PC-9 (cell line): ENCODE measurements at places on chromosomes 5 and 9.

GRCh38 chr9:117869287-117869686 is 165.1 kb downstream of the TLR4 start:
- H3K27me3 ChIP-seq: 0 out of 2 replicates have a peak, but pooled peaks cover 3% of the 10 kb centered on the region
- no peaks in the 10 kb centered on the region for H3K4me1 ChIP-seq
- no peaks in the 10 kb centered on the region for H3K36me3 ChIP-seq
- no peak overlapping the region for H3K27ac ChIP-seq
- no peak for DNase-seq

DNA sequence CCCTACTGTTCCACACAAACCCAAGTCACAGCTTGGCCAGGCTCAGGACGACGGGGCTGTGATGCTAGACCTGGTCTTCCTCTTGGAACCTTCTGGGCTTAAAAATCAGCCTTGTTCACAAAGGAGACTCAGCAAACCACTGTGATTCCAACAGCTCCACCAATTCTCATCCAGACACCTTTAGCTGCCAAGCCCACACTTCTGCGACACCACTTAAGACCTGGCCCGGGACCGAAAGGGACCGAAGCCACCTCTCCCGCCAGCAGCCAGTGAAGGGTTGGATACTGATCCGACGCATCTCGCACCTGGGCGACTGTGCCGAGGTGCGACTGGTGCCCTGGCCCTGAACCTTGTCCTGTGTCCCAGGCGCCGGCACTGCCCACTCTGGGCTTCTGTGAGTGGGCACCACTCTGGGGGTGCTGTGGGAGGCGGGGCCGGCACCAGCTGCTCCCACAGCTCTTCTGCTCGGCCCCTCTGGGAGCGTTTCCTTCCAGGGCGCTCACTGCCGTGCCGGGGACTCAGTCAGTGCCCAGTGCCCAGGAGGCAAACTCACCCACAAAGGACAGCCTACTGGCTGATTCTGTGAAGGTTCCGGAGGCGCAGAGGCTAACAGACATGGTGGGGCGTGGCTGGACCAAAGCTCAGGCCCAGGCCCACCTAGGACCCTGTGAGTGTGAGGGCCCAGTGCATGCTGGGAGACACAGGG is 50.9 kb downstream of the EXD3 start:
- no peaks in the 10 kb centered on the region for H3K36me3 ChIP-seq
- H3K27me3 ChIP-seq: no peaks in the 10 kb centered on the region
- no peak overlapping the region for H3K4me3 ChIP-seq
- no peak overlapping the region for H3K27ac ChIP-seq
- no peaks in the 10 kb centered on the region for H3K4me1 ChIP-seq
- no peak for DNase-seq

DNA sequence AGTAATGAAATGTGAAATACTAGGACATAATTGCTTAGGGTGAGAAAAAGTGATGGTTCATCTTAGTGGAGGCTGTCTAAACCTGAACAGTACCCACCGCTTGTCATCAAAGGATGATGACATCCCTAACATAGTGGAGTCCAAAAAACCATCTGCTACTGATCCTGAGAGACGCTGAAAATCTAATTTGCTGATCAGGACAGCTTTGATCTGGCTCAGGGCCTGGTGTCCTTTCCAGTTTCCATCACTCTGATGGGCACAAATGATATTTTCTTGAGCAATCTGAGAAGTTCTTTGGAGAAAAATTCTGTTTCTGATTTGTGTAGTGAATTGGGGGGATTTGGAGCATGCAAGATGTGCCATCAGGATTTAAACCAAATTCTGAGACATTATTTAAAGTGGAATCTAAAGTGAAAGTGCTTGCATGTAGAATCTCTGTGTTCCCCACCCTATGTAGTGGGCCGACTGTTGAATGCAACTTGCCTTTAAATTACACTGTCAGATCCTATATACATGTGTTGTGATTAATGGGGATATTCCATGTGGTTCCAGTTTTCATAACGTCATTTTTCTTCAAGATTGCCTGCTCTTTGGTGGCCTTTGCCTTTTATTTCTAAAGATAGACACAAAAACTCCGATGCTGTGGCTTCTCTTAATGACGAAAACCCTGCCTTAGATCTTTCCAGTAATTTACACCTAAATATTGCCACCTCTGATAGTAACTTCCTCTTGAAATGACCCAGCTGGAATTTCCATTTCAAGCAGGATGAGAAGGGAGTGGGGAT is 213.2 kb downstream of the PCSK5 start:
- H3K4me3 ChIP-seq: no peak overlapping the region
- no peak overlapping the region for H3K27ac ChIP-seq
- DNase-seq: no peak
- H3K4me1 ChIP-seq: no peaks in the 10 kb centered on the region
- no peaks in the 10 kb centered on the region for H3K27me3 ChIP-seq

DNA sequence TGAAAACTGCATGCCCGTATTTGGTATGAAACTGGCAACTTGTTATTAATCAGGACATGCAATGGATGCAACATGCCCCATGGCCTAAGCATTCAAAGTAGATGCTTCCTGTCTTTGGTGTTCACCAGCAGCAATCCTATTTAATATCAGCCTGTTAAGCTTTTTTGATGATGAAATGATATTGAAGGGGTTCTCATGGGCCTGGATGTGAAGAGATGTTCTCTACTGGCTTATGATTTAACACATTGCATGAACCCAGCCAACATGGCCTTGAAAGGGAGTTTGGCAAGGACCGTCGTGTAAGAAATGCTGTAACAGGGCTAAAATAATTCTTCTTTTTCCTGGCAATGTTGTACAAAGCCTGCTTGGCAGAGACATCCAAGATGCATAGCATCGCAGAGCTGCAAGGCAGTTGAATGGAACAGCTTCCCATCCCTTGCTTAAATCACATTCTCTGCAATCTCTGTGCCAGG is 111.2 kb downstream of the SMARCA2 start:
- no peaks in the 10 kb centered on the region for H3K4me1 ChIP-seq
- no peak overlapping the region for H3K27ac ChIP-seq
- no peaks in the 10 kb centered on the region for H3K27me3 ChIP-seq
- DNase-seq: no peak

GRCh38 chr5:1172670-1173404 is 28.6 kb upstream of the SLC6A19 start:
- no peaks in the 10 kb centered on the region for H3K36me3 ChIP-seq
- no peak overlapping the region for H3K4me3 ChIP-seq
- no peaks in the 10 kb centered on the region for H3K4me1 ChIP-seq
- DNase-seq: no peak

GRCh38 chr5:39767916-39768315 is 343.1 kb upstream of the DAB2 start:
- H3K36me3 ChIP-seq: no peaks in the 10 kb centered on the region
- no peak for DNase-seq
- no peak overlapping the region for H3K4me3 ChIP-seq
- no peak overlapping the region for H3K27ac ChIP-seq

GRCh38 chr5:125654392-125654791 is 768.8 kb upstream of the GRAMD2B start:
- no peak overlapping the region for H3K27ac ChIP-seq
- H3K27me3 ChIP-seq: no peaks in the 10 kb centered on the region
- H3K36me3 ChIP-seq: no peaks in the 10 kb centered on the region

- H3K4me3 ChIP-seq: no peak overlapping the region
- H3K27me3 ChIP-seq: no peaks in the 10 kb centered on the region
- H3K27ac ChIP-seq: no peak overlapping the region
- DNase-seq: no peak
- no peaks in the 10 kb centered on the region for H3K4me1 ChIP-seq
These were observed 47.4 kb upstream of the ATG10 start for GRCh38 chr5:81924442-81924841.

DNA sequence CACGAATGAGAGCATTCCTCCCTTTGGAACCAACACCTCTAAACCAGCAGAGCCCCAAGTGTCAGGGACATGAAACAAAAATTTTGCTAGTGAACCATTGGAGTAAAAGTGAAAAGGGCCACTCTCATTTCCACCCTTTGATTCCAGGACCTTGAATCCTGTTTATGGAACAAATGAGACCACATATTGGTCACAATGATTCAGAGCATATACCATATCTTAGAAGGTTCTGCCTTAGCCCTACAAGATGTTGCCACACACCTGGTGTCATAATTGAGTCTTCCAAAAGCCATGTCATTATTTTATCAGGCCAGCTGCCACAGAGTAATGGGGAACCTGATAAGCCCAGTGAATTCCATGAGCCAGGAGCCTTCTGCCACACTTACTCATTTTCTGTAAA is 66.3 kb upstream of the ZBTB43 start:
- no peak overlapping the region for H3K27ac ChIP-seq
- H3K4me3 ChIP-seq: no peak overlapping the region
- H3K27me3 ChIP-seq: peaks cover 61% of the 10 kb centered on the region

- H3K4me1 ChIP-seq: no peaks in the 10 kb centered on the region
- no peak overlapping the region for H3K4me3 ChIP-seq
- no peaks in the 10 kb centered on the region for H3K36me3 ChIP-seq
- no peaks in the 10 kb centered on the region for H3K27me3 ChIP-seq
These were observed 226.0 kb upstream of the C9orf72 start for GRCh38 chr9:27799326-27799725.

DNA sequence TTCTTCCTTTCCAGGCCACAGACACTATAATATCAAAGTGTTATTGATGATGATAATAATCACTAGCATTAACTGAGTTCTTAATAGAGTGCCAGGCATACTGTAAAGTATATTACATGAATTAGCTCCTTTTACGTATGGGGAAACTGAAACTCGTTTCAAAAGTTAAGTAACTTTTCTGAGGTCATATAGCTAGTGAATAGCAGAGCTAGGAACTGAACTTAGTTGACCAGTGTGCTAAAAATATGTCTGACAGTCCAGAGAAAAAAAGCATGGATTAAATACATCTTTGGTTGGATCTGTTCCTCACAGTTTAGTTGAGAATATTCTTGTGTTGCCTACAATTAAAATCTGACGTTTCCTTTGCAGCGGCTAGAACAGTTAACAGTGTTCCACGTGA is 18.4 kb upstream of the CATSPER3 start:
- no peak overlapping the region for H3K27ac ChIP-seq
- H3K4me1 ChIP-seq: no peaks in the 10 kb centered on the region
- no peaks in the 10 kb centered on the region for H3K36me3 ChIP-seq
- no peak overlapping the region for H3K4me3 ChIP-seq
- no peak for DNase-seq

DNA sequence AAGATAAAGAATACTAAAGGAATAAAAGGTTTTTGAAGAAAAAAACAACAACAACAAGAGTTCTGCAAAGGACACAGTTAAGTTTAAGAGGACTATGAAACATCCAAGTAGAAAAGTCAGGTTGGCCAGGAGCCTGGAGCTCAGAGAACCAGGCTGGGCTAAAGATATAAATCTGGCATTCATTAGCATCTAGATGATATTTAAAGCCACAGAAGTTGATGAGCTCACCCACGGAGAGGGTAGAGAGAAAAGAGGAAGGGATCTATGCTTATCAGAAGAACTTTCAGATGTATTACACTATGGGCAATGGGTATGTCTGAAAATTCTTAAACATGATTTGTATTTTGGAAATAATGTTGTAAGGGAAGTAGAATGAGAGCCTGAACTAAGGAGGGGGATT is 9.9 kb downstream of the MIER3 start:
- H3K4me3 ChIP-seq: no peak overlapping the region
- H3K27me3 ChIP-seq: no peaks in the 10 kb centered on the region
- H3K36me3 ChIP-seq: peaks cover 39% of the 10 kb centered on the region
- no peaks in the 10 kb centered on the region for H3K4me1 ChIP-seq

DNA sequence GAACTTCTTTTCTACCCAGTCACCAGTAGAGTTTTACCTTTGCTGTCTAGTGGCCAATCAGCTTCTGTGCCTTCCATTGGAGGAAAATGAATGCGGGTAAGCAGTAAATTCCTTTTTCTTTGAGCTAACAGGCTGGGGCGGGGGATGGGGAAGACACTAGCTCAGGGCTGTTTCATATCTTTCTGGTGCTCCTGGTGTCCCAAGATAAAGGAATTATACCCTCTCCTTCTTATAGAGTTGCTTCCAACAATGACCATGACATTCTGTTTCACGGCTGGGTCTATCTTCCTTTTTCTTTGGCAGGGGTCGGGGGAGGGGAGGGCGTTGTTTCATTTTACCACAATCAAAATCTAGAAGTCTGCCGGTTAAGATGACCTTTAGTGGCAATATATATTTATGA is 51.2 kb upstream of the RPS23 start:
- no peak overlapping the region for H3K27ac ChIP-seq
- H3K4me3 ChIP-seq: no peak overlapping the region
- H3K4me1 ChIP-seq: no peaks in the 10 kb centered on the region
- no peaks in the 10 kb centered on the region for H3K36me3 ChIP-seq

DNA sequence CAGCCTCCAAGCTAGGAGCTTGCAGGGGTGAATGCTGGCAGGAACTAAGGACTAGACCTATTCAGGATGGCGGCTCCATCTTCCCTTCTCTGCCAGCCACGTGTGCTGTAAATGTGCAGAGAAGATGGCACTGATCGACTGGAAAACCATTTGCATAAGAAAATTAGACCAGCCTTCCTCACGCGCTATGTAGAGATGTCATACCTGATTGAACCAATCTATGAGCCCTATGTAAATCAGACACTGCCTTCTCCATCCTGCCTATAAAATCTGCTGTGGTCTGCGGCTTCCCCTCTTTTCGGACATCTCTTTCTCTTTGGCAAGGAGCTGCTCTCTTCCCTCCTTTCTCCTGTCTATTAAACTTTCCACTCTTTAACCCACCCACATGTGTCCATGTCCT is 91.6 kb downstream of the NPR3 start:
- no peaks in the 10 kb centered on the region for H3K36me3 ChIP-seq
- no peak overlapping the region for H3K27ac ChIP-seq
- peaks cover 11% of the 10 kb centered on the region for H3K4me1 ChIP-seq
- no peak overlapping the region for H3K4me3 ChIP-seq
- H3K27me3 ChIP-seq: peaks cover 18% of the 10 kb centered on the region

DNA sequence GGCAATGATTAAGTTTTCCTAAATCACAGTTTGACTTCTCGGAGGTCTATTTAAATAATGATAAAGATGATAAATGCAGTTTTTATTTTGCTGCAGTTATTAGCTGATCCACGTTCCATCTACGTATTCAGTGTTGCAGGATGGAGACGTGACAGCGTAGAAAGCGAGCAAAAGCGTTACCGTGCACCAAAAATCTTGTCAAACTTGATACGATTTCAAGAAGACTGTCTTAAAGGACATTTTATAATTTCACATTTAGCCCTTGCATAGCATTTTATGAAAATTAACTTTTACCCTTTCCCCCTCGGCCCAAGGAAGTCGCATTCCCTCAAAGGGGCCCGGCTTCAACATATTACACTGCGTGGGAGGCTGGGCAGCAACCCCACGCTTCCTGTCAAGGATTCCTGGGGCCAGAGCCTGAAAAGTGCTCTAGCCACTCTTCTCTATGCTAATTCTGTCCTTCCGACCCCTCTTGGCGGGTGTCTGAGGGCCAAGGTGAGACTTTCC is 7.1 kb upstream of the PURA start:
- no peaks in the 10 kb centered on the region for H3K27me3 ChIP-seq
- peak overlapping the region; percentile 99 for H3K4me3 ChIP-seq
- H3K27ac ChIP-seq: peak overlapping the region; percentile 72
- no peak for DNase-seq
- H3K36me3 ChIP-seq: no peaks in the 10 kb centered on the region
- H3K4me1 ChIP-seq: peaks cover 28% of the 10 kb centered on the region
